CD4-positive, alpha-beta T cell treated with Interleukin-21 for 1 hour (primary cell): ENCODE measurements at places on chromosomes 2 and 18.

DNA sequence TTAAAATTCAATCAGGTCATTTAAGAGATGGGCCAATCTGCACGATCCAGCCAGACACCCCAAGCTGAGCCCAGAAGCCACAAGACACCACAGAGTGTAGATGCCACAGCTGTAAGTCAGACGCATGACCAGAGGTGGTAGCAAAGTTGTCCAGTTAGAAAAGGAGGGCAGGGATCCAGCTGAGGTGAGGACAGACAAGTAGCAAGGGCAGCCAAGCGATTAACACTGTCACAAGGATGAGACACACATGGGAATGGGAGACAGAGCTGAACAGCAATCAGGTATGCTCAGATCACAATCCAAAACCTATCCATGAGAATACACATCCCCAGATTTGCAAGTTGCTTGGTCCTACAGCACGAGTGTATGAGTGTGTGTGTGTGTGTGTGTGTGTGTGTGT, 143.4 kb upstream of the STK17B start:
- no peak for DNase-seq

DNA sequence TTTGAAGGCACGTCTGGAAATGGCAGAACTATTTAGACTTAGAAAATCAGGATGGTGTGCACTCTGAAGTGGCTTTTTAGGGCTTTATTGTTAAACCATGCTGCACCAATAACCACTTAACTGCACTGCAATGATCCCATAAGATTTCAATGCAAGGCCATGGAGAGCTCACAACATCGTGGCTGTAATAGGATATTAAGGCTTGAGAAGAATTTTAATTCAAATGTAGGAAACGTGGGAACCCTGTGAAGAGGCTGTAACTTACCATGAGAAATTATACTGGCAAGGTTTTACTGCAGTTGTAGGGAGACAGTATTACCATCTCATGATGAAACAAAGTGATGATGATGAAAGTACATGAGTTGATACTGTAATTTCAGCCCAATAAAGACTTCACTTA, 242.5 kb downstream of the AFF3 start:
- DNase-seq = no peak

- DNase-seq = no peak
These were observed 26.8 kb downstream of the ACMSD start for GRCh38 chr2:134865067-134865787.

- DNase-seq = no peak
These were observed 100.5 kb downstream of the SLC4A3 start for GRCh38 chr2:219727771-219728429.

- DNase-seq = no peak
These were observed 174.1 kb downstream of the TFCP2L1 start for GRCh38 chr2:121110924-121111323.

GRCh38 chr2:218645126-218645525, 14.3 kb downstream of the ZNF142 start:
- no peak for DNase-seq

DNA sequence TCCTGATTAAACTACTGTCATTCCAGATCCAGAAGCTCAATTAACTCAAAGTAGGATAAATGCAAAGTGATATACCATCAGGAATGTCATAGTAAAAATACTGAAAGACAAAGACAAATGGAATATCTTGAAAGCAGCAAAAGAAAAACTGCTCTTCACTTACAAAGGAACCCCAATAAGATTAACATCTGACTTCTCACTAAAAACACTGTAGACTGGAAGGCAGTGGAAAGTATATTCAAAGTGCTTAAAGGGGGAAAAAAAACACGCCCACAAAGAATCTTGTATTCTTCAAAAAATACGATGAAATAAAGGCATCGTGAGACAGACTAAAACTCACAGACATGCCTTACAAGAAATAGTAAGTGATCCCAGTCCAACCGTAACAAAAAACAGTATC, 195.7 kb downstream of the DOK6 start:
- no peak for DNase-seq

- no peak for DNase-seq
These were observed 77.2 kb upstream of the STK17B start for GRCh38 chr2:196248467-196249094.

DNA sequence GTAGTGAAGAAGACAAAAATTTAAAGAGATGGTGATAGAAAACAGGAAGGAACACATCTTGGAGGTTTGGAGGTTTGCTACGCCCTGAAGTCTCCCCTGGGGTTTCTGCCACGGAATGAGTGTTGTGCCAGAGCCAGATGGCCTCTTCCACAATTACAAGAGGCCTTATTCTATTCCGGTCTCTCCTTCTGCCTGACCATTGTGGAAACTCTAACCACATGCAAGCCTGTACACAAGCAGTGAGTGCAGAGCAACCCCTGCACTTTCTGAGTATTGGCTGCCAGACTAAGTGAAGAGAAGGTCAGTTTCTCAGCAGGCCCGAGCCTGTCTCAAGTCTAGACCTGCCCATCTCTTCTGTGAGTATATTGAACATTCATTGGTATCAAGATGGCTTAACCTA, 22.7 kb upstream of the MYO1B start:
- DNase-seq = no peak

GRCh38 chr18:76322686-76323085, 172.4 kb downstream of the ZNF516 start:
- no peak for DNase-seq

GRCh38 chr2:40485318-40485717, 33.4 kb upstream of the SLC8A1 start:
- no peak for DNase-seq

GRCh38 chr2:217444509-217444908, 558.3 kb downstream of the TNS1 start:
- DNase-seq = no peak

DNA sequence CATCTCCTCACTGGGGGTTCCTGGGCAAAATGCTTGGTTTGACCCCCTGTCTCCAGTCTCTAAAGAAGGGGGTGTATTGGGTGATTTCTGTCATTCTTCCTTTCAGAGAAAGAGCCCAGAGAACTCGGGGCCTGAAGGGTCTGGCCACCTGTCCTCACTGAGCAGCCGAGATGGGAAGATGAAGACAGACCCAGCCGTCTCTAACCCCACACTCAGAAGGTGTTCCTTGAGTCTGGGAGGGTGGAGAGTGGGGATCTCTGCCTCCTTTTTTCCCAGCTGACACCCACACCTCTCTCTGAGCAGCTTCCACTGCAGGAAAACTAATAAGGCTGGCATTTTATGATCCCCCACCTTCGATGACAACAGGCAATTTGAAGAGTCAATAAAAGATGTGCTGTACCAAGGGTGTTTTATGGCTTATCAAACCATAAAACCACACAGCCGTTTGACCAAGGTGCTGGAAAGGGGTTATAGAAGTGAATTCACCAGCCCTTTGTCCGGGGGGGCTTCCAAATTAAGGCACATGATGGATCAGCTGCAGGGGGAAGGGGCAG, 213.8 kb downstream of the SMAD2 start:
- no peak for DNase-seq

- DNase-seq = peak; percentile 40
These were observed 1.2 kb downstream of the RAB12 start for GRCh38 chr18:8610459-8610851.

DNA sequence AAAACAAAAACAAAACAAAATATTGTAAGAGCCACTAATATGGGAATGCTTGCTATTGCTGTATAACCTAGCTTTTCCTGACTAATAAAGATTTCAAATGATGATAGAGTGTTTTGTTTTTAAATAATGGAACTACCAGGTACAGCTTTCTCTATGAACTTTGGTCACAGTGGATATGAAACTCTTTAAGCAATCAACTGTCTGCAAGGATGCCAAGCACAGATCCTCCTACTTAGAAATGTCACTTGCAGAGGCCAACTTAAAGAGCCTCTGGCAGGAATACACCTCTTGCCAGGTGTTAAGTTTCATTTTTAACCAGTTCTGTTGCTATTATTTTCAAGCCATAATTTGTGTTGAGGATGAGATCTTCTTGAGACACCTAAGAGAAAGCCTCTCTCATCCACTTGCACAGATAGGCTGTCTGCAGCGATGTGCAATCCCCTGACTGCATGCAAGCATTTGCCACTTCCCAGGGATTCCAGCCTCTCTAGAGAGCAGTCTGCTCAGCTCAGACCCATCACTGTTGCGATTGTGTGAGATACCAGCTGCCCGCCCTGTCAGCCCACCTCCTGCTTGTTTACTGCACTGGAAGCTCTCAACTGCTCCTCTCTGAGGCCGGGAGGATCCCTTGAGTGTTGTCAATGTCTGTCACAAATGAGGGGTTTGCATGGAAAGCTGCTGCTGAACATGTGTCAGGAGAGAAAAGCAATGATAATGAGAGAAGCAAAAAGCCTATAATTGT, 86.1 kb upstream of the SCG2 start:
- DNase-seq = no peak

GRCh38 chr2:189248141-189248540, 68.6 kb upstream of the COL5A2 start:
- no peak for DNase-seq

DNA sequence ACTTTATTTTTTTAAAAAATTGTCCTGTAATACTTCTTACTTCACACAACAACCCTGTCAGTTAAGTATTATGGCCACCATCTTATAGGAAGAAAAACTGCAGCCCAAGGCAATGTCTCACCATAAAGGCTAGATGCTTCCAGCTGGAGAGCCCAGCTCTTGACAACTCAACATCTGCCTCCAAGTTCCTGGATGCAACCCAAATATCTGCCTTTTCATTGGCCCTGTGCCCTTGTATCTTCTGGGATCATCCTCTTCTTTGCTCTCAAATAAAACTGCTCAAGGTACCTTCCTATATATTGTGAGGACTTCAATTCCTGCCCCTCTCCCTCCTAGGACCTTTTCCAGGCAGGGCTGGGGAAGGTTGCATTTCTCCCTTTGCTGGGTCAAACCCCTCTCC, 69.5 kb downstream of the BIN1 start:
- DNase-seq = no peak

DNA sequence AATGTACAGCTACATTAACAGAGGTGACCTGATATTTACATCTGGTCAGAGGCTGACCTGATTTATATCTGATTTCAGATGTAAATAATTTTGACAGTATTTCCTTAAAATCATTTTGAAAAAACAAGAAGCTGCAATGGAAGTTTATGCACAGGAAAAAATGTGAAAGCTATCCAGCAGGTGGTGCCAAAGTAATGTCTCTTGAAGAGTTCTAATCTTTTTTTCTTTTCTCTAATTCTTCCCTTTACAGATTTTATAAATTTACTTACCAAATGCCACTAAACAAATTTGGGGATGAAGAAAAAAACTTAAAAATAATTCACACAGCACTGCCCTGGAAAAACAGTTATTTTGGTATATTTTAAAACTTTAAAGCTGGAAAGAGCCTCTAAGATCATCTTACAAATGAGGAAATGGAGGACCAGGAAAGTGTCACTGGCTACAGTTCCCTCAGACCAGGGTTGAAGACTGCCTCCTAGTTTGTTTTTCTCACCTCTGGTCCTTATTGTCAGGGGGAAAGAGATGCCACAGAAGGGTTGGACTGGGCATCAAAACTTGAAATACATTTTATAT, 16.4 kb upstream of the FBLN7 start:
- DNase-seq = peak; percentile 66

DNA sequence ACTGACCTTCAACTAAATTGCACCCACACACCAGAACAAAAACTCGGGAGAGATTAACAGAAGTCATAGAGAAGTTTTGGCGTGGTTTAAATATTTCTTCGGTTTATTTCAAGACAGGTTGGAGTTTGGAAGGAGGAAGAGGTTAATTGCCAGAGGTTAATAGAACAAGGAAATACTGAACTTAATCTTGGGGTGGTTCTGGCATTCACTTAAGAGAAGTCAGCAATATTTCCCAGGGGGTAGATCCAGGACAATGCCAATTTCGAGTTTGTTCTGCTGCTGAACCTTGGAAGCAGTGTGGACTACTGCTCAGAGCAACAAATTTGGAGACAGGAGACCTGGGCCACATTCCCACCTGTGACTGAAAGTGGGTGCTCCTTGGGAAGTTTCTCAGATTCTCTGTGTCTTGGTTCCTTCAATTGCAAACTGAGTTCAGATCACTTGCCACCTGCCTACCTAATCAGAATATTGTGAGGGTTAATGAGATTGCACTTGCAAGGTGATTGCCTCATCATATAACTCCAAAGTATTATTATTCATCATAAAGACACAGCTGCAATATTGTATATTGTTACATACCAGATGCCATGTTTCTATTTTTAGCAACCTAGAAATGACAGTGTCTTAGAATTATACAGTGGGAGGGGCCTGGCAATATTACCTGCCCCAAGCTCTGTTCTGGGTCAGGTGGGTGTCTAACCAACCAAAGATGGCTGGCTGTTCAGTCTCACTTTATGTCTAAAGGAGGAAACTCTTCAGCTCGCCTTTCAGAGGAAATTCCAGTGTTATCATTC, 217.4 kb downstream of the CDCA7 start:
- no peak for DNase-seq

GRCh38 chr2:148554459-148555247, 89.9 kb upstream of the EPC2 start:
- no peak for DNase-seq

GRCh38 chr2:62309465-62310091, 113.7 kb downstream of the B3GNT2 start:
- peak; percentile 41 for DNase-seq
